ENCODE measurements at places on chromosomes 2 and 18.
A peak's percentile ranks its signal among the peaks of the same experiment; 100 is the strongest.

- peak; percentile 68 for DNase-seq
These were observed 6.4 kb upstream of the XDH start for GRCh38 chr2:31420936-31421335.

GRCh38 chr2:50694798-50695197, 337.1 kb downstream of the NRXN1 start:
- no peak for DNase-seq

DNA sequence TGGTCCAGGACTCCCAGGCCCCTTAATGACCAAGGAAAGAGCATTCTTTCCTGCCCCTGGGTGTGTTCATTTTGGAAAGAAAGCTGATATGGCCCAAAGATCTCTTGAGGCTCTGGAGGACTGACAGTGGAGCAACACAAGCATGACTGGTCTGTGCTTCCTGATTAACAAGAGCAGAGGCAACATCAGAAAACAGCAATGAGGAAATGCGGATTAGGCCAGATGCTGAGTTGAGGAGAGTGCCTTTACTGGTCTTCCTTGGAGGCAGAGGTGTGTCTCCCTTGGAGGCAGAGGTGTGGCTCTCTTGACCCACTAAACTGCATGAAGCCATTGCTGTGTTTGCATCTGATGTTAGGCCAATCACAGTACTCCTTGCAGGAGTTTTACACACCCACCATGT, 19.9 kb downstream of the IL36B start:
- DNase-seq = no peak

DNA sequence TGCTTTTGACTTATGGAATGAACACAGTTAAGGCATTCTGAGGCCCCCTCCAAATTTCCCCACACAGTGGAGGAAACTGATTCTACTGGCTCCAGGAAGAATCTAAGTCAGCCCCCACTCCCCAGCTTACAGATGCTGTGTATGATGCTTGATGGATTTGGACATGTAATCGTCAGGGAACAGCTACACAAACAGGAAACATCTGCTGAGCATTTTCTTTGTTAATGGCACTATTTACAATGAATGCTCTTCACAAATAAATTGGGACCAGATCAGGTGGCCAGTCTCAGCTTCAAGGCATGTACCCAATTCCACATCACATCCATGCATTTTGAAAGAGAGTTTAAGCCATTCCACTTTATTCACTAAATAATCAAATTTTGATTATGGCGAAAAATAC, 562.3 kb downstream of the SOX11 start:
- no peak for DNase-seq

- DNase-seq = no peak
These were observed 84.7 kb downstream of the TCF4 start for GRCh38 chr18:55503167-55503820.

DNA sequence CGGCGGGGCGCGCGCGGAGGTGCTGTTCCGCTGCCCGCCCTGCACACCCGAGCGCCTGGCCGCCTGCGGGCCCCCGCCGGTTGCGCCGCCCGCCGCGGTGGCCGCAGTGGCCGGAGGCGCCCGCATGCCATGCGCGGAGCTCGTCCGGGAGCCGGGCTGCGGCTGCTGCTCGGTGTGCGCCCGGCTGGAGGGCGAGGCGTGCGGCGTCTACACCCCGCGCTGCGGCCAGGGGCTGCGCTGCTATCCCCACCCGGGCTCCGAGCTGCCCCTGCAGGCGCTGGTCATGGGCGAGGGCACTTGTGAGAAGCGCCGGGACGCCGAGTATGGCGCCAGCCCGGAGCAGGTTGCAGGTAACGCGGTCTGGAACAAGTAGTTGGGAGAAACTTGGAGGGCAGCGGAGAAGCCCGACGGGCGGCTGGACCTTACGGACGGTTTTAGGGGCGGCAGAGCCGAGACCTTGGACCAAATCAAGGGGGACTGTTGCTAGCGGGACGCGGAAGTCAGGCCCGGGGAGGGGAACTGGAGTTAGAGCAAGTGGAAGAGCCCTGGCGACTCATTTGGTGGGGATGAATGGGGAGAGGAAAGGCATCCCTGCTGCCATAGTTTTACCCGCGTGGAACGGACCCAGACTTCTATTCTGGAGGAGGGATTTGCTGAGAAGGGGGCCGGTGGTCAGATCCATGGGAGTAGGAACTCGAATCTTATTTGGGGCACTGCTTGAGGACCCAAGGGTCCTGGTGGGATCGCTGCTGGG, 573 bp downstream of the IGFBP2 start:
- peak; percentile 85 for DNase-seq

DNA sequence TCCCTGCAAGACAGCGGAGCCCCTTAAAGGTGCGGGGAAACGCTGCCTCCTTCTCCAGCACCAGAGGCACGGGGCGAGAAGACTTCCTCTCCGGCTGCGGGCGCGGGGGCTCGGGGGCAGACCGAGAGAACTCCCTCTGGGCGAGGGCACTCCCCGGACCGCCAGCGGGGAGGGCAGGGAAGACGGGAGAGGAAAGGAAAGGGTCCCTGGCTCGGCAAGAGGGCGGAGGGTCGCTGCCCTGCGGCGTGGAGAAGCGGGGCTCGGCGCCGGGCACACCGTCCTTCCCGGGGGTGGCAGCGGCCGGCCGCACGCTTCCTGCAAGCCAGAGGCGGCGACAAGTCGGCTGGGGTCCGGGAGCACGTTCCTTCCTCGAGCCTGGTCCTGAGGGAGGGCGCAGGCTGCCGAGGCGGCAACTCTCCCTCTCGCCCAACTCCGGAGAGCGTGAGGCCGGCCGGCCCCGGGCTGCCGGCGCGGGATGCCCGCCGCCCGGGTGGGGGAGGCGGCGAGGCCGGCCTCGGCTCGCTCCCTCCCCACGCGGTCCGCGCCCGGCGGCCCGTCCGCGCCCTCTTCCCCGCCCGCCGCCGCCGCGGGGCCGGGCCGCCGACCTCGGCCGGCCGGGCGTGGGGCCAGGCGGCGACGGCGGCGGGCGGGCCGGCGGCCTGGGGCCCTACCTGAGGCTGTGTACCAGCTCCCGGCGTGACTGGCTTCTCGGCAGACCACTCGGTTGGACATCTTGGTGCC, 1.1 kb downstream of the MEMO1 start:
- DNase-seq = peak; percentile 91

DNA sequence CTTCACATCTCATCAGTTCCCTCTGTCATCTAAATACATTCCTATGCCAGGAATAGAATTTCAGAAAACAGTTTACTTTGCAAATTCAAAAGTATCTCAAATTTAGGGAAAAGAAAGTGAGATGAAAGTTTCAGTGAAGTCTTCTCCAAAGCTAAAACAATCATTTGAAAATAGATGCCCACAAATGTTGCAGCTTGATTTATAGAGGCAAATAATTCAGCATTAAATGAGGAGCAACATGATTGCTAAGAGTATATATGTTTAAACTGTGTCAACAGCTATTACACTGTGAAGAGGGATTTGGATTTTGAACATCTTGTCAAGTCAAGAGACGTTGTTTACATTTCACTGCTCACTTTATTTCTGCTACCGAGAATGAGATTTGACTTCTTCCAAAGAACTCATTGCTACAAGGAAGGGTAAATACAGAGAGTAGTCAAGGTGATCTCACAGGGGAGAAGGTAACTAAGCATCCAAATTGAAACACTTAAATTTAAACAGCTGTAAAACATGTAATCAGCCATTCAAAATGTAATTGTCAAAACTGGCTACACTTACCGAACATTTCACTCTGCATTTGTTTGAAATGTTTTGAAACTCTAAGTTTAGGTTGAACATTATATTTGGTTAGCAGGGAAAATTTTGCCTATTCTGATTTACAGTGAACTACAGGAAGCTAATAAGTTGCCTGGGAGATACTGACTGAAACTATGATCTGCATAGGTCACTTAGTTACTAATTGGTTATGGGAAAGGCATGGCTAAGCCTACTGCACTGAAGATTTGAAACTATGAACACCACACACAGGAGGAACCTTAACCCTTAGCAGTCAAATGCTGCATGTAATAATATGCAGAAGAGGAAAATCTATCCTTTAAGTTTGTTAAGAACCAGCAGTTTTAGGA, 33.2 kb upstream of the GALNT3 start:
- DNase-seq = no peak

GRCh38 chr2:120858361-120859106, 122.9 kb downstream of the GLI2 start:
- peak; percentile 92 for DNase-seq

DNA sequence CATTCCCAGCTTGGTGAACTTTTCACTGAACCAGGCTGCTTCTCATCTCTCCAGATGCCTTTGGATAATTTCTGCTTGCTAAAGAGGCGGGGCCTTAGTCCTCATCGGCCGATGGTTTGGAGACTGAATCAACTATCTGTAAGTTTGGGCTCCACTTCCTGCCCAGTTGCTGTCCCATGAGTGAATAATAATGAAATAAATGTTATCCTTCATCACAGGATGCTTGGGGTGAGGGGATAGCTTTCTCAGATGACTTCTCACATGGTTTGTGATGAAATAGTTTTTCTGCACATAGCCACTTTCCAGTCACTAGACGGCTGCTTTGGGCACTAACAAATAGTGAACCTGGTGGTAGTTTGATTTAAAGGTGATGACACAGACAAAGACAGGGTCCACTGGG, 376.6 kb upstream of the TRIB2 start:
- DNase-seq = peak; percentile 63

GRCh38 chr2:9099341-9099751, 95.9 kb upstream of the MBOAT2 start:
- DNase-seq = peak; percentile 84

GRCh38 chr2:216696751-216697560, 1.6 kb upstream of the IGFBP5 start:
- DNase-seq = peak; percentile 66

- DNase-seq = no peak
These were observed 167.2 kb downstream of the NUP35 start for GRCh38 chr2:183291436-183291835.

GRCh38 chr2:144458541-144458940, 61.4 kb downstream of the ZEB2 start:
- DNase-seq = no peak

DNA sequence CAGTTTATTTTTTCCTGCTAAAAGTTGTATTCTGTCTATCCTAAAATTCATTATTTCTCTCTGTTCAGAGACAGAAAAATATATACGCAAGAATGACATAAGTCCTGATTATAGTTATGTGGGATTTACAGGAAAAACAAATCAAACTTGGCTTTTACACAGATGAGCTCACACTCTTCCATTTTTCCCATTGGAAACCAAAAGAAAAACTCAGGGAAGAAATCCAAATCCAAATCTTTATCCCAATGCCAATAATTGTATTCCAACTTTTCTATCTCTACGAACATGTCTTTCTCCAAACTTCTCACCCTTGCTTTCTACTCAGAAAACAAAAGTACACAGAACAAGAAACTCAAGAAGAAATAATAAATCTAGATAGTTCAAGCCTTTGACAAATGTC, 249.1 kb upstream of the TMEFF2 start:
- no peak for DNase-seq

- no peak for DNase-seq
These were observed 47.5 kb downstream of the EMILIN2 start for GRCh38 chr18:2894131-2894840.

- no peak for DNase-seq
These were observed 170.0 kb downstream of the TXNL1 start for GRCh38 chr18:56468396-56468795.

DNA sequence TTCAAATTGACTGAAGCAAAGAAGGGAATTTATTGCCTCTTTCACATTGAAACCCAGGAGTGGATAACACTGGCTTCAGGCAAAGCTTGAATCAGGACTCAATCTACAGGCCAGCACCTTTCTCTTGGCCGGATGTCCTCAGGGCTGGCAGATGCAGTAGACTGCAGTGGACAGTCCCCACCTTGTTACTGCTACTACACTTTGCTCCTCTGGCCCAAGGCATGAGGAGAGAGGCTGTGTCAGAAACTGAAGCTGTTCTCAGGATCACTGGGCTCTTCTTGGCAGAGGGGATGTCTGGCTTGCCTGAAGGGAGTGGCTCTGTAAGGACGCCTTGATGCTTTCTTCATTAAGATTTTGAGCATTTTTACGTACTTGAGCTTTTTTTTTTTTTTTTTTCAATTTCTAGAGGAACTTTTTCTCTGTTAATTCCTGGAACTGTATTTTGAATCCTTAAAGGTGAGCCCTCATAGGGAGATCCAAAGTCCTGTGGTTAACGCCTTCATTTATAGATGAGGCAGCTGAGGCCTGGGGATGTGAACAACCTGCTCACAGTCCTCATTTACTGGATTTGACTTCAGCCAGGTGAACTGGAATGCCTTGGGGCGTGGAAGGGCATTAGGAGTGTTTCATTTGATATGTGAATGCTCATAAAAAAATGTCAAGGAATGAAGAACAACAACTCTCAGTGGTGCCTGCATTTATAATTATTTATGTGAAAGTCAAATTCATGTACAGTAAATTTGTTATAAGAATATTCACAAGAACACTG, 36.6 kb downstream of the CASP10 start:
- DNase-seq = no peak

DNA sequence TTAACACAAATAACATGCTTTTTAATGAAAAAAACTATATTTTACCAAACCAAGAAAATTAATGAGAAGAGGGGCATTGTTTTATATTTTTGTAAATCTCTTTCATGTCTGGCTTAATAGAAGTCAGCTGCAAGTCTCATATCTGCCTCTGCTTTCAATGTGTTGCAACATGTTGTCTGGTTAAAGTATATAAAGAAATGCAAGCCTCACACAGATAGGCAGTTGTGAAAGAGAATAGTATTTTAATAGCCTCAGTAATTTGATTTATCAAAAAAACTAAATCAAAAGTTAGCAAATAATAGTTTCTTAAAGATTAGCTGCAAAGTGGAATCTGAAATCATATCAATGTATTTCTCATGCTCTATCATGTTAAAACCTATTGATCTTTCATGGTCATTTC, 52.9 kb upstream of the NCOA1 start:
- no peak for DNase-seq

GRCh38 chr2:200587007-200587616, 1.3 kb downstream of the AOX1 start:
- DNase-seq = no peak

DNA sequence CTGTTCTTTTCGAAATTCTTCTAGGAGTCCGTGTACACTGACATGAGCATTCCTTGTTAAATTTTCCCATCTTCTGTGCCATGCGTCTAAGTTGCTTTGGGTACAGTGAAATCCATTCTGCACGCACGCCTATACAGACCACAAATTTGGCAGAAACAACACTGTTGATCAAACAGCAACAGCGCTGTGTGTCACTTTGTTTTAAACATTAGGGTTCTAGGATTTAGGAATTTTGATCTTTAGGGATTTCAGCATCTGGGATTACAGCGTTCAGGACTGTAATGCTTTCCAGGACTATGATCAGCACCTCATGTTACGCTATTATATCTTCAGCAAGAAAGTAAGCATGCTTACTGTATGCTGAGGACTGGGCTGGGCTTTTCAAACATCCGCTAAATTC, 47.1 kb upstream of the FHL2 start:
- DNase-seq = no peak

GRCh38 chr18:361941-362310, 94.1 kb upstream of the THOC1 start:
- DNase-seq = peak; percentile 80

- DNase-seq = no peak
These were observed 493.2 kb downstream of the ZEB2 start for GRCh38 chr2:144026753-144027152.

DNA sequence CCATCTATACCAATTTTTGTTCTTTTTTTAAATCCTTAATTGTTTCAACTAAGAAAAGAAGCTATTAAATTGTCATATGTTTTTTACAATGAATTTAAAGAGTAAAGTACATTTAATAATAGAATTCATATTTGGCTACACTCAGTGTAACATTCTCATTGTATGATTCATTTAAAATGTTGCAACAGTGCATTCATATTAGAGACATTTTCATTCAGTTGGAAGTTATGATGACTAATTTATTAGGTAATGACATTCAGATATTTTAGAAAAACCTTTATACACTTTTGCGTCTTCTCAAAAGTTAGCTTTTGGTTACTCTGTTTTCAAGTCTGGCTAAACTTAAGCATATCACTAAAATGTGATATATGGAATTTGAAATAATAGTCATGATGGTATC, 887.5 kb upstream of the NRXN1 start:
- DNase-seq = peak; percentile 18
